ENCODE measurements at places on chromosomes 4 and X.

DNA sequence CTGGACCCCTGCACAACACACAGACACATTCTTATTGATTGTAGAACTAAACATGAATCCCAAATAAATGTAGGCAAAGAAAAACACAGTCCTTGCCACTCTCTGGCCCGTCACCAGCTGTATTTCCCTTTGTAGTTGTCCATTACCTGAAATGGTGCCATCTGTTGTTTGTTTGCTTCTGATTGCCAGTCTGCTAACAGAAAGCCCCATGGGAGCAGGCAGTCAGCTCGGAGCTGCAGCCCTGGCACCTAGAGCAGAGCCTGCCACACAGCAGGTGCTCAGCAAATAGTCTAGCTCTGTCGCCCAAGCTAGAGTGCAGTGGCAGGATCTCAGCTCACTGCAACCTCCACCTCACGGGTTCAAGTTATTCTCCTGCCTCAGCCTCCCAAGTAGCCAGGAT lies 28.9 kb downstream of the CPLX1 start:
- DNase-seq, result no peak

GRCh38 chrX:13652287-13652793 lies 601 bp upstream of the TCEANC start:
- DNase-seq, result no peak

GRCh38 chrX:46180258-46180687 lies 364.9 kb downstream of the ZNF674 start:
- DNase-seq, result no peak

GRCh38 chr4:7658341-7659204 lies 223.8 kb upstream of the PSAPL1 start:
- no peak for DNase-seq

GRCh38 chr4:169802873-169803272 lies 45.1 kb upstream of the HPF1 start:
- no peak for DNase-seq

DNA sequence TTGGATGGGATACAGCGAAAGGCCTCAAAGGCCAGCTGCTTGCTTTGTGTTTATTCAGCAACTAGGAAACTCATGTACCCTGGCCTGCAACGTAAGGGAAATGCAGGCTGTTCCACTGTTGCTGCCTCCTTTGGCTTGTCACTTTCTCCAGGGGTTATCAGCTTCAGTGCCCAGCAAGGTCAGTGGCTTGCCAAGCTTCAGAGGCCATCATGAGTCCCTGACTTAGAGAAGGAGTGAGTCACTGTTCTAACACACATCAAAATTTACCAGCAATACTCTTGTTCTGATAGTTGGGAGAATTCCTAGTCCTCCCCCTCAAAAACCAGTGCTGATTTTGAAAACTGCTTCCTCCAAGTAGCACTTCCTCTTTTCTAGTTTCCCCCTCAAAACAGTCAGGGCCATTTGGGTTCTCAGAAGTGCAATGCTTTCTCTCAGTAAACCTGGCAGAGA lies 250.8 kb downstream of the ARHGAP24 start:
- DNase-seq, result no peak

DNA sequence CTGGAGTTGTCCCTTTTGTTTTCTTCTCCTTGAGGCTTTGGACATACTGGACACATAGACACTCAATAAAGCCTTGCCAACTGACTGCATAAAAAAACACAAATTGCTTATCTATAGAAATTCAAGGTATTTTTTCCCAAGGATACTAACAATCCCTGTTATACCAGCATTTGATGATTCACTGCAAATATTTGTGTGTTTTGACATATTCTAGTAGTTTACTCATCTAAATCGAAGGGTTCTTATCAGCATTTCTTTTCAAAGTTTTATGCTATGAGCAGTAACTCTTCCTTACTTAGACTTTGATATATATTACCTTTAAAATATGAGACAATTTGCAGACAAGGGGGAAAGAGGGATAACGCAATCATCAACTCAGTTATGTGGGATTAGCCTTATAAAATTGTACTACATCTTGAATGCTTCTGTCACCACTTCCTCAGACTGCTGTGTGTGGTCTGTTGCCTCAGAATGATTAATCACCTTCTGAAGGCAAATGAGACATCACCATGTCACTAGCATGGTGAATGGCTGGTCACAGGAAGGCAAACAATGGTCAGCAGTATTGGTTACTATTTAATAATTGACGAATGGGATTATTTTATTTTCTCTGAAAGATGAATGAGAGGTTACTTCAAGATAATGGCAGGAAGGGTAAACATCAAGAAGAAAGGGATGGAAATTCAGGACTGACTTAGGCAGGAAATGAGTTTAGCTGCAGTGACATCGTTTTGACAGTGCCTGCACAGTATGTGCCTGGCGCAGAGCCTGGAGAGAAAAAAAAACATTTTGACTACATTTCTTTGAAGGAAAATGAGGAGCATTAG lies 544.3 kb upstream of the CNKSR2 start:
- no peak for DNase-seq

GRCh38 chr4:107578321-107578720 lies 141.7 kb downstream of the PAPSS1 start:
- DNase-seq, result no peak

DNA sequence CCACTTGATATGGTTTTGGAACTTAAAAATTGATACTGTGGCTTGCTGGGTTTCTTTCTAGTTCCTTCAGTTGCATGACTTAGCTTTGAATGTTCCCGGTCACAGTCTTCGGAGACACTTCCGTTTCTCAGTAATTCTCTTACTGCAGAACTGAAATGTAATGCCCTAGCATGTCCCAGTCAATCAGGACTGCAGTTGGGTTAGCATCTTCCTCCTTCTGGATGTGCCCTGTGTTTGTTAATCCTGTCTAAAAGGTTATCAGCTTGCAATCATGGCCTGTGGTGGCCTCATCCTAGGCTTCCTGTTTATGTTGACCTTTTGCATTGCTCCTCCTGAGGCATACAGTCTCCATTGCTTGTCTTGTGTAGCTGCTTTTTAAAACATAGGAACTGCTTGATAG lies 275.9 kb downstream of the ARHGAP10 start:
- no peak for DNase-seq

DNA sequence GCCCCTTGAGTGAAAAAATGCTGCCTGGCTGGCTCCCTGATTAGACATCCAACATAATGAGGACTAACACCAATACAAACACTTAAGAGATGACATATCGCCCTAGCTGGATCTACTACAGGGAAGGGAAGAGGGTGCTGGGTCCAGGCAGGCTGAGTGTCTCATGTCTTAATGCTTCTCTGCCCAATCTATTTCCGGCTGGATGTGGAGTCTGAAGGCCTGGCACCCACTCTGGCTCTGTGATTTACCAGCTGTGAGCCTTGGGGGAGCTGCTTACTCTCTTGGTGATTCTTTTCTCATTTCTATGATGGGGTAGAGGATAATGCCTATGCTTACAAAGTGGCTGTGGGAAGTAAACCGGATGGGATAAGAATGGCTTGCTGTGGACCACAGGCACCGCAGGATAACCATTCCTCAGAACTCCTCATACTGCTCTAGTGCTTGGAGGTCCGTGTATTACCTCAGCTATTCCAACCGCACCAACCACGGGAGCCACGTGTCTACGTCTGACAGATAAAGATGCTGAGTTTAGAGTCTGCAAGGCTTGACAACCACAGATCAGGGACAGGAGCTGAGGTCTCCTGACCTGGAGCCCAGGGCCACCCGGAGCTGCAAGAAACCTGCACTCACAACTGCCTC lies 161.7 kb downstream of the AFAP1 start:
- DNase-seq, result no peak

DNA sequence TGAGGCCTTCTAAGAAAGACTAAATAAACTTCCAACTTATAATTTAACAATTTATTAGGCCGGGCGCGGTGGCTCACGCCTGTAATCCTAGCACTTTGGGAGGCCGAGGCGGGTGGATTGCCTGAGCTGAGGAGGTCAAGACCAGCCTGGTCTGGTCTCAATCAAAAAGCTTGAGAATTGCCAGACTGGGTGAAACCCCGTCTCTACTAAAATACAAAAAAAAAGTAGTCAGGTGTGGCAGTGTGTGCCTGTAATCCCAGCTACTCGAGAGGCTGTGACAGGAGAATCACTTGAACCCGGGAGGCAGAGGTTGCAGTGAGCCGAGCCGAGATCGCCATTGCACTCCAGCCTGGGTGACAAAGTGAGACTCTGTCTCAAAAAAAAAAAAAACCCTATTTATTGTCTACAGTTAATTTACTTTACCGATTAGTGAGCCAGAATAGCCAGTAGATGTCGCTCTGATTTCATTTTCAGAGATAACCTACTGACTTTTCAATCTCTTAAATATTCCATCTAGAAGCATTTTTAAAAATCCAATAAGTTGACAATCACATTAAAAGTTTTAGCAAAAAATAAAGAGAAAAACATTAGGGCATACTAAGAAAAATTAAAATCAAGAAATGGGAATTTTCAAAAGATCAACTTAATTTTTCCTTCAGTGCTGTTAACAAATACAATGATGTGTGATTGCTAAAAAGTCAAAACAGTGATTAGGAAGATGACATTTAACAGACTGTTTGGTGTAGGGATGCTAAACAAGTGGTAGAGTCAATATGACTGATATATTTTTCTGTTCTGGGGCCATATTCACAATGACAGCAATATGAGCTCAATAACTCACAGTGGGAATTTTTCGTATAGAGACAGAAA lies 4.3 kb upstream of the SHROOM3 start:
- DNase-seq, result no peak

- DNase-seq, result no peak
Observed at GRCh38 chr4:155822572-155822971, 43.5 kb downstream of the ASIC5 start.

- no peak for DNase-seq
Observed at GRCh38 chr4:137762591-137762990, 230.3 kb upstream of the PCDH18 start.

GRCh38 chr4:130288576-130288975 lies 1192.6 kb downstream of the C4orf33 start:
- DNase-seq, result no peak

DNA sequence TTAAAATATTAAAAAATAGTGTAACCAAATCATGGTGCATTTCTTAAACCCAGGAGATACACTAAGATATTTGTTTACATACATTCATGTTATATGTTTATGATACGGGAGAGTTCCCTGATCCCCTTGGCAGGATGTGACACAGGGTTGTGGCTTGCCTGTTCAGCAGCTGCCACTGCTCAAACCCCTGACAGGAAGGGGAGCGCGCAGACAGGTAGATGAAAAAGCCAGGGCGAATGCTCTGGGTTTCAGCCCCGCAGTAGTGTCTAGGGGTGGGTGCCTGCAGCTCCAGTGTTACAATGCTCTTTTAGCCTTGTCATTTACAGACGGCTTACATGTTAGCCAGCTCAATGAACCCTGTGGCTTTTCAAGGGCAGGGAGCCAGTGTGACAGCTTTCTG lies 1343.8 kb upstream of the IGFBP7 start:
- no peak for DNase-seq

DNA sequence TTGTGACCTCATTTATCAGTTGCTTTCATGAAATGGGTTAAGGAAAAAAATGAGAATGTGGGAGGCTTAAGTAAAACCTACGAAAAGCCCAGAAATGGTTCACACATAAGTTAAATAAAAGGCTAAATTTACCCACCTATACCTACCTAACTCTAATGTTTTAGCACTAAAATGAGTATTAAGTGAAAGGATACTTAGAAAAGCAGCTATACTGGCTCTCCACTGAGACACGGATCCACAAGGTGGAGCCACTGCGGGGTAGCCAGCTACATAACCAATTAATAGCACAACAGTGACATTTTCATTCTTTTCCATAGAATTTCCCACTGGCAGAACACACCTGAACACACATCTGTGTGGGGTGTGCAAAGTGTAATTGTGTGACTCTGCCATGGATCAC lies 101.9 kb downstream of the MAML3 start:
- DNase-seq, result no peak

DNA sequence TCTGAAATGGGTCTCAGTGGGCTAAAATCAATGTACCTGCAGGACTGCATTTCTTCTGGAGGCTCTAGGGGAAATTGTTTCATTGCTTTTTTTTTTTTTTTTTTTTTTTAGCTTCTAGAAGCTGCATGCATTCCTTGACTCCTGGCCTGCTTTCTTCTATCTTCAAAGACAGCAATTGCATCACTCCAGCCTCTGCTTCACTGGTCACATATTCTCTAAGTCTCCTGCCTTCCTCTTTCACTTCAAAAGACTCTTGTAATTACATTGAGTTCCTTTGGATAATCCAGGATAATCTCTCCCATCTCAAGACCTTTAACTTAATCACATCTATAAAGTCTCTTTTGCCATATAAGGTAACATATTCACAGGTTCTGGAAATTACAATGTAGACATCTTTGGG lies 11.3 kb upstream of the PCYT1B start:
- no peak for DNase-seq

GRCh38 chr4:162682651-162683050 lies 484.0 kb downstream of the NAF1 start:
- no peak for DNase-seq

GRCh38 chrX:132858018-132858417 lies 100.4 kb downstream of the HS6ST2 start:
- DNase-seq, result no peak

DNA sequence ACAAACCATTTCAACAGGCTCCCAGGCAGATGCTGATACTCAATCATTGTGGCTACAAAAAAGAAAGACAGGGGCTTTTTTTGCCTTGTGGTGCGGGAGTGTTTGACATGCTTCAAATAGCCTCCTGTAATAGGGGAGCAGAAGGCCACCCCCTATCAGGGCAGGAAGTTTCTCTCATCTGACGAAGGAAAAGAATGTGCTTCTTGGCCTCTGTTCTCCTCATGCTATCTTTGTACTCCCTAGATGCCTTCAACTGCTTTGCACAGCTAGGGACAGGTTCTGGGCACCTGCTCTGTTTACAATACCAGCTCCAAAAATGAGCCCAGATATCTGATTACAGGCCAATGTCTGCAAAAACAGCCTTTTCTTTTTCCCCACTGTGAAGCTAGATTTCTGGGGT lies 391.1 kb downstream of the STIM2 start:
- DNase-seq, result no peak

DNA sequence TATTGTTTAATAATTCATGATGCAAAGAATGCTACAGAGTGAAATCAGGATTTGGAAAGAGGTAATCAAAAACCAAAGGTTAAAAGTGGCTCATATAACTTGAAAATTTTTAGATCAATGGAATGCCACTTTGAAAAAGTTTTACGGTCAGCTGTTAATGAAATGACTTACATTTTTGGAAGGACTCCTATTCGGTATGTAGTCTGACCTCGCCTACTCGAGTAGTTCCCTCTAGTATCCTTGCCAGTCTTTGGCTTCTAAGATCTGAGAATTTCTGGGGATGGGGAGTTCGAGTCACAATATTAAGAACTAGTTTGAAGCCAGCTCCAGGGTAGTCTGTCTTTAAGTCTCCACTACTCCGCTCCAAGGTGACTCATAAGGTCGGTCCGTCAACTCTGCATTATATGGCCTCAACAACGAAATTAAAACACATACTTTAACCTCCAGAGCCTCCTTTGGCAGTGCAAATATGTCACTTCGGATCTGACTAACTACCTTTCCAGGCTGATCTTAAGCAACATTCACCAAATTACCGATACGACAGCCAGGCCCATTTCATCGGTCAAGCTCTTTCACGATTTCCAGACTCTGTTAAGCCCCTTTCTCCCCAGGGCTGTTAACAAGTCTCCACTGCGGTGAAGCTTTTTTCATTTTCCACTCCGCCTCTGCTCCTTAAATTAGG lies 733 bp upstream of the NAA15 start:
- DNase-seq, result no peak

- DNase-seq, result no peak
Observed at GRCh38 chrX:124045109-124045508, 83.6 kb downstream of the STAG2 start.

Measured in stimulated activated CD8-positive, alpha-beta memory T cell treated with anti-CD3 and anti-CD28 coated beads, Interleukin-15, amount 100 ng/mL, for 4 hours (primary cell).